ENCODE measurements at places on chromosomes 5 and 9. TPM values are rescaled to one million over a fixed set of nuclear protein-coding genes. Genes with fewer than 3 reads are reported as not detected.

DNA sequence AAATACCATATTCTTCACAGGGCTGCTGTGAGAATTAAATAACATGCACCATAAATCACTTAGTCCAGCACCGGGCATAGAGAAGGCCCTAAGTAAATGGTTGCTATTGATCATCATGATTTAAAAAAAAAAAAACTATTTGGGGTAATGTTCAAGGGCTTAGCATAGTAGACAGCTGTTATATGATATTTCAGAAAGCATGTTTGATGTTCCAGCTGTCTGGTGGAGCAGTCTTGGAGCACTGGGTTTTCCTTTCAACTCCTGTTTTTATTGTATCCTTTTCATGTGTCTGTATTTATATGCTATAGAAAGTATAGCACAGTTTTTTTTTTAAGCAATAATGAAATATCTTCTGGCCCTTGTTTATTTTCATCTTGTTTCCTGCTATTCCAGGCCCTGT is 28.0 kb upstream of the TOMM5 start:
- no peak for DNase-seq
- H3K4me1 ChIP-seq = peaks cover 5% of the 10 kb centered on the region
- H3K4me3 ChIP-seq = no peak overlapping the region
- H3K27me3 ChIP-seq = no peaks in the 10 kb centered on the region

RLN2 gene
- total RNA-seq = not detected

- H3K4me1 ChIP-seq = peaks cover 50% of the 10 kb centered on the region
- peak; percentile 70 for DNase-seq
- no peak overlapping the region for H3K4me3 ChIP-seq
- peak overlapping the region; percentile 97 for H3K27ac ChIP-seq
Observed at GRCh38 chr9:114720086-114720676, 38.2 kb upstream of the TEX48 start.

MSMP gene
- total RNA-seq = 145 TPM

TRIM14 gene
- 17.3 TPM for total RNA-seq

ACTL7A gene
- not detected for total RNA-seq

GIN1 gene
- total RNA-seq = 3.9 TPM

DNA sequence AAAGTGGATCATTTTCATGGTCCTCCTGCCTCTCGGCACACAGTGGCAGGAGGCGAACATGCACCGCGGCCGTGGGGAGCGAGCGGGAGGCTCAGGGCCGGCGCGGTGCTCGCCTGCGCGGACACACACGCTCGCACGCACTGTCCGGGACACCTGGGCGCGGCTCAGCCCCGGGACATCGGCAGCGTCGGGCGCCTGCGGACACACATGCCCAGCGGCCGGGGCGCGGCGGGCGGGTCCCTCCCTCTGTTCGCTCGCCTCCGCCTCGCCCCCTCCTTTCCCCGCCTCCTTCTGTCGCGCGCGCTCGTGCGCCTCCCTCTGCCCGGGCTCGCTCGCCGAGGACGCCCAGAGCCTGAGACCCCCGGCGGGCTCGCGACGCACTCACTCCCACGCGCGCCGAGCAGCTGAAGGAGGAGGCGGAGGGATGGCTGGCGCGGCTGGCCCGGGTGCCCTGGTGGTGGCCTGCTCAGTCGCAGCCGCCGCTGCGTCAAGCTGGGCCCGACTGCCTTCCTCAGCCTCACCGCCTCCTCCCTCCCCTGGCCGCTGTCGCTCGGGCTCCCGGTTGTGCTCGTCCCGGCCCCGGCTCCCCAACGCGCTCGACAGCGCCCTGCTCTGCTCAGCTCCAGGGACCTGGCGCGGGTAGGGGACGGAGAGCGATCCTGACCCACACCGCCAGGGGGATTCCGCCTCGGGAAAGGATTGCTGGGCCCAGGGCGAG is at the start of gene FRMD3:
FRMD3 (minus strand) TSS at position 230 of the 718 bp plus-strand sequence; CDS start at position 60, 170 bp downstream.
- no peaks in the 10 kb centered on the region for H3K27me3 ChIP-seq
- DNase-seq = peak; percentile 78
- peaks cover 3% of the 10 kb centered on the region for H3K4me1 ChIP-seq
- H3K36me3 ChIP-seq = no peaks in the 10 kb centered on the region
- H3K27ac ChIP-seq = peak within 1 kb of the TSS; percentile 16
- H3K4me3 ChIP-seq = peak within 1 kb of the TSS; percentile 82

SPINK1 gene
- total RNA-seq = not detected

YTHDC2 gene
- 16.9 TPM for total RNA-seq

Data from PC-3 (cell line).